GM12865 (cell line): ENCODE measurements at places on chromosomes 1 and 21.
A peak's percentile ranks its signal among the peaks of the same experiment; 100 is the strongest.

DNA sequence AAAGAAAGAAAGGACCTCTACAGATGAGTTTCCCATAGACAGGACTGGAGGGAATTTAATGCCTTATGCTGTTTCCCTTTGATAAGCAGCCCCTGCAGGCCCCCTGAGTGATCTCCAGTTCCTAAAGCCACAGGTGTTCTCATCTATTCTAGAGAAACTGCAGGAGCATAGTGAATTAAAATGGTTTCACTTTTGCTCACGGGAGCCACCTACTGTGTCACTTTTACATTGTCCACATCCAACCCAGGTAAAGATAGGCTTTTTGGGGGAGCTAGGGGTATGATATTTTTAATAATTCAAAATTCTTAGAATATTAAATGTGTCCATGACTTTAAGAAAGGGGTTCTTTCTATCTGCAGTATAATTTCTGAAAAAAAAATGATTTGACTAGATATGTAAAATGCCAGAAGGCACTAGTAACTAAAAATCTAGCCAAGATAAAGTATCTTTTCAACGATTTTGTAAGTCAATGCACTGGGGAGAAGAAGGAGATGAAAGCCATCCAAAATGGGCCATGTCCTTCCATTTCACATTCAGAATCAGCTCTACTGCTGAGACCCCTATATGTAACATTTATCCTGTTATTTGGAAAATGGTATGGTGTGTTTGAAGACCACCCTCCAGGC is 267.3 kb upstream of the DUSP10 start:
- DNase-seq = peak; percentile 43

GRCh38 chr1:89815611-89816010 is 5.2 kb upstream of the LRRC8D start:
- peak; percentile 75 for DNase-seq

- no peak for DNase-seq
These were observed 2.6 kb upstream of the DDR2 start for GRCh38 chr1:162629651-162630050.

DNA sequence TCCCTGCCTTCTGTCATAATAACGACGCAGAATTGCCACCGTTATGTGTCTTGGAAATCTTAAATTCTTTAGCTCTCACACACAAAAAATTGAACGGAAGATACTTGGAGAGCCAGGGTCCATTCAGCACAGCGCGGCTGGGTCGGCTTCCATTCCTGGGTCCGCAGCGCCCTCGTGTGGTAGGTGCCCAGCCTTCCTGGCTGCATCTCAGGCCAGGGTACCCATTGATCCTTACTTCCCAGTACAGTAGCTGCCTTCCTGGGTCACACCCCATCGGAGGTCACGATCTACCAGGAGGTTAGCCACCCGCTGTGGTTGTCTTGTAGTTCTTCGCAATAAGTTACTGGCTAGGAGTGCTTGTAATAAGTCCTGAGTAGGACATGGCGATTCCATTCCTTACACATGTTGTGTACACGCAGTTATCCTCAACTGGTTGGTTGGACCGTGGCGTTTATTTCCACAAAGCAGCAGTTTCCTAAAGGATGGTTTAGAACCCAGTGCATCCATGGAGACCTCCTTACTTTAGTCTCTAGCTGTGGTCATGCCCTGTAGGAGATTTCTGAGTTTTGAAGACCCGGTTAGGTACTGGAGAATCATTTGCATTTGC is 9.9 kb upstream of the MTARC1 start:
- DNase-seq = peak; percentile 78

GRCh38 chr1:93631626-93632365 is 49.8 kb downstream of the BCAR3 start:
- DNase-seq = peak; percentile 44

GRCh38 chr1:22711071-22711470 is 432 bp downstream of the EPHB2 start:
- no peak for DNase-seq

DNA sequence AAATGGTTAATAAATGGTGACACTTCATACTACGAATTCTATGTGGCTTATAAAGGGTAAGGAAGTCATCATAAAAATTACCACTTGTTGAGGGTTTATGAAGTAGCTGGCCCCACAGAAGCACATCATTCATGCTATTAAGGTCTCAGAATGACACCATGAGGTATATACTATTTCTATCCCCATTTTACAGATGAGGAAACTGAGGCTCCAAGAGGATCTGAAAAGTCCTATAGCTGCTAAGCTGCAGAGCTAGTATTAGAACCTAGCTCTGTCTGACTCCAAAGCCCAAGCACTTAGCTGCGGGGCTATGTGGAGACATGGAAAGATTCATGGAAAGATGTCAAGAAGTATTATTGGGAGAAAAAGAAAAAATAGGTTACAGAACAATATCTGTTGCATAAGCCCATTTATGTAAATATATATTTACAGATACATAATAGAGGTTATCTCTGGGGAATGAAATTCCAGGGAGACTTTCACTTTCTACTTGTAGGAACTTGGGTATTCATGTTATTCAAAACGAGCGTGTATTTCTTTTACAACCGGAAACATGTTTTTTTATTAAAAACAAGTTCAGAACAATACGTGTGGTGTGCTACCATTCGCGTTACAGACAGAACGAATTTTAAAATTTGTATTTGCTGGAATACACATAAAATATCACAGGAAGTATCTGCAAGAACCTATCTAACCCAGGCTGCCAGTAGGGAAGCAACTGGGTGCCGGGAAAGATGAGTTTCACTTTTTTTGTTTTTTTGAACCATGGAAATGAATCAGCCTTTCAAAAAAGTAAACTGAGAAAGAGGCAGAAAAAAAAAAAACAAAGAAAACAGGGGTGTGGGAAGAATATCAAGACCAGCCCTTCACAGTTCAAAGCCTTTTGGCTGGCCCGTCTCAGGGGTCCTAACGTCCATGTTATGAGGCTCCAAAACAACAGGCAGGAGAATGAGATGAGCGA is 13.4 kb downstream of the SPOCD1 start:
- DNase-seq = no peak

DNA sequence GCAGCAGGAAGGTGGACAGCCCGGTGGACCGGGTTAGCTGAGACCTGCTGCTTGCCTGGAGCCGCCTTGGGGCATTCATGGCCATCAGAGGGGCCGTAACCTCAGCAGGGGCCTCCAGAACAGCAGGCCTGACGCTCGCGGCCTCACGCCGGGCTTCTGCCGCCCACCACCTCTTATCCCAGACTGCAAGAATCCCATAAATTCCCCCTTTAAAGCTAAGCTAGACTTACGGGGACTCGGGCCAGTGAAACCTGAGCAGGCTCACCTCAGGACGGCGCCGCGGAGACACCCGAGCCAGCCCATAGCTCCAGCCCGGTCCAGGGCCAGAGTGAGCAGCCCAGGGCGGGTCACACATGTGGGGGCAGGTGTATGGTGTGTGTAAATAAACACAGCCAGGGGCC is 132.3 kb downstream of the GLIS1 start:
- DNase-seq = no peak

GRCh38 chr1:247211339-247211738 is 39.5 kb upstream of the ZNF124 start:
- DNase-seq = peak; percentile 29

- DNase-seq = no peak
These were observed 8.9 kb downstream of the PAX7 start for GRCh38 chr1:18639368-18640055.

DNA sequence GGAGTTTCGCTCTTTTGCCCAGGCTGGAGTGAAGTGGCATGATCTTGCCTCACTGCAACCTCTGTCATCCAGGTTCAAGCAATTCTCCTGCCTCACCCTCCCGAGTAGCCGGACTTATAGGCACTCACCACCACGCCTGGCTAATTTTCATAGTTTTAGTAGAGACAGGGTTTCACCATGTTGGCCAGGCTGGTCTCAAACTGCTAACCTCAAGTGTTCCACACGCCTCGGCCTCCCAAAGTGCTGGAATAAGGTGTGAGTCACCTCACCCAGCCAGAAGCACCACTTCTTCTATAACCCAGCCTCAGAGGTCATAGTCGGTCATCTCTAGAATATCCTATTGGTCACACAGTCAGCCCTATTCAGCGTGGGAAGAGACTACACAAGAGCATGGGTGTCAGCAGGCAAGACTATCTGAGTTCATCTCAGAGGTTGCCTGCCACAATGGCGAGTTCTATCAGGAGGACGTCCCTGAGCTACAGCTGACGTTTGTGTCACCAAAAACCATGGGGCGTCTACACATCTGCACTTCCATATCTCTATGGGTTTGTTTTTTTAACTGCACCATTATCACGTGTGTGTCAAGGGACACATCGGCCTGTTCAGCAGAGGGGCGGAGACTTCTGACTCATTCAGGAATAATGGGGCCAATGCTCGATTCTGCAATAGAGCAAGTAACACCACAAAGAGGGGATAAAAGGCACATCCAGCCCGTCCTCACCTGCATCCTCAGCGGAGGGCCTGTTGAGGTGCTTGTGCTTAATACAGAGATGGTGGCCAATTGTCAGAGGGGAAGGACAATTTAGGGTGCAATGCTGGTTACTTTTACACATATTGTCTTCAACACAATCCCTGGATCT is 256.3 kb upstream of the IRF2BP2 start:
- DNase-seq = no peak
